Gastroesophageal sphincter (tissue), 4 donors: ENCODE measurements at places on chromosomes 7 and 10.
A peak's percentile ranks its signal among the peaks of the same experiment; 100 is the strongest.

GRCh38 chr7:7181519-7182155, 707 bp upstream of the C1GALT1 start:
- peak; percentile 22 for ATAC-seq

DNA sequence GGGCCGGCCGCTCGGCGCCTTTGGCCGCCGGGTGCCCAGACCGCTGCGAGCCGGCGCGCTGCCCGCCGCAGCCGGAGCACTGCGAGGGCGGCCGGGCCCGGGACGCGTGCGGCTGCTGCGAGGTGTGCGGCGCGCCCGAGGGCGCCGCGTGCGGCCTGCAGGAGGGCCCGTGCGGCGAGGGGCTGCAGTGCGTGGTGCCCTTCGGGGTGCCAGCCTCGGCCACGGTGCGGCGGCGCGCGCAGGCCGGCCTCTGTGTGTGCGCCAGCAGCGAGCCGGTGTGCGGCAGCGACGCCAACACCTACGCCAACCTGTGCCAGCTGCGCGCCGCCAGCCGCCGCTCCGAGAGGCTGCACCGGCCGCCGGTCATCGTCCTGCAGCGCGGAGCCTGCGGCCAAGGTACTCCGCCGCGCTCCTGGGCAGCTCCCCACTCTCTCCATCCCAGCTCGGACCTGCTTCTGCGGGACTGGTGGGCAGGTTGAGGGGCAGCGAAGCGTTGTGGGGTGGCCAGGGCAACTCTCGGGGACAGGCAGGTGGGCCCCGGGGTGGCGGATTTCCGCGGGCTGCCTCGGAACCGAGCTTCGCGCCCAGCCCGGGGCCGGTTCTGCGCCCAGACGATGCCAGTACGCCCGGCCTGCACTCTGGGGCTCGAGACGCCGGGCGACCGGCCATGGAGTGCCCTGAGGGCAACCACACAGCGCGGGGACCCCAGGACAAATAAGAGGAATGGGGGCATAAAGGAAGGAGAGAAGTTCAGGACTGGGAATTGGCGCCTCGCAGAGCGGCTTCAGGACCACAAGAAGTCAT, 578 bp downstream of the HTRA1 start:
- ATAC-seq: peak; percentile 53

DNA sequence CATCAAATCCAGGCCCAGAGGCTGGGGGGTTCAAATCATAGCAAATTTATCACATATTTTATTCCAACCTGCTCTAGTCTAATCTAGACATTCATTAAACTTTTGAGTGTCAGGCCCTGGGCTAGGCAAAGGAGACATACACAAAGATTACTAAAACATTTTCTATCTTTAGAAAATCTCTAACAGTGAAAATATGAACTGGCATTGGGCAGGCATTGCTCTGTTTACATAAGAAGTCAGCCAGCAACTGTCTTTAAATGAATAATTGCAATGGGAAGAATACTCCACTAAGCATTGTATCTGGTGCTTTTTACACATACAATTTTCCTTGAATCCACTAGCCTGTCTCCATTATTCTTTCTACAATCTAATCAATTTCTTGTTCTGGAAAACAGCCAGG, 222.5 kb upstream of the LRRN3 start:
- ATAC-seq: no peak

- ATAC-seq: no peak
Observed at GRCh38 chr10:69710008-69710888, 80.2 kb downstream of the FAM241B start.

GRCh38 chr7:24833549-24833948, 76.3 kb upstream of the GSDME start:
- peak; percentile 48 for ATAC-seq

DNA sequence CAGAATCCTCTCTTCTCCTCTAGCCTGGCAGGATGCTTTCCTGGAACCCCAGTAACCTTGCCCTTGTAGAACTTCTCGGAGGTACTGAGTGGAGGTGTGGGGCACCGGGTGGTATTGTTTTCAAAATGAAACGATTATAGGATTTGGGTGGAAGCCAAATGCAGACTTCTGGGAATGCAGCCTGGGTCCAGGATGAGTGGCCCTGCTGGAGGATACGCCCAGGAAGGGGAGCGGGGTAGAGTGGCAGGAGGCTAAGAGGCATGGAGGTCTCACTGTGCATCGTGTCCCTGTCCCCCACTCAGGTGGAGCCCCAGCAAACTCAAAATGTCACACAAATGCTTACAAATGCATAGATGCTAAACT, 109.1 kb upstream of the PPIF start:
- ATAC-seq: no peak

GRCh38 chr7:151397026-151397425, 12.8 kb downstream of the WDR86 start:
- no peak for ATAC-seq

GRCh38 chr10:108203905-108204527, 1039.5 kb upstream of the SORCS1 start:
- no peak for ATAC-seq

GRCh38 chr7:141975806-141976523, 2.4 kb upstream of the TAS2R38 start:
- no peak for ATAC-seq

DNA sequence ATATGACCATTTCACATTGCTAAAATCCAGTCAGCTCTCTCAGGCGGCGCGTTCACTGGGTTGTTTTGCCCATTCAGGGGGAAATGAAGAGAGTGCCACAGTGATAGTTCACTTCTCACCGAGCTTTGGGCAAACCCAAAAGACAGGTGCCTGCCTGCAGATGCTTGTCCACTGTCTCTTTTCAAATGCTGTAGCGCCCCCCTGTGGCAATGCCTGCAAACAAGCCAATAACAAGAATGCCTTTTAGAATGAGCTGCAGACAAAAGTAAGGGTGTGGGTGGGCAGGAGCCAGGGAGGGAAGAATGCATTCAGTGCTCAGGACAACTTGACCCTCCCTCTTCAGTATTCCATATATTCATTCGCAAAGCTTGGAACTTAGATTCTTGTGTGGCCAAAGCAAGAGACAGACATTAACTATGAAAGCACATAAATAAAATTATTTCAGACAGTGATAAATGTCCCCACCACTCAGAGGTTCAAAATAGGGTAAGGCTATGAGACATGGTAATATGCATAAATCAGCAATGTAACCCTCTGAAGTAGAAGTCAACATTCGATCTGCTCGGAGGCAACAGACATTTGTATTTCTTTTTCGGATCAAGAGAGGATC, 86.9 kb downstream of the JAZF1 start:
- ATAC-seq: no peak

DNA sequence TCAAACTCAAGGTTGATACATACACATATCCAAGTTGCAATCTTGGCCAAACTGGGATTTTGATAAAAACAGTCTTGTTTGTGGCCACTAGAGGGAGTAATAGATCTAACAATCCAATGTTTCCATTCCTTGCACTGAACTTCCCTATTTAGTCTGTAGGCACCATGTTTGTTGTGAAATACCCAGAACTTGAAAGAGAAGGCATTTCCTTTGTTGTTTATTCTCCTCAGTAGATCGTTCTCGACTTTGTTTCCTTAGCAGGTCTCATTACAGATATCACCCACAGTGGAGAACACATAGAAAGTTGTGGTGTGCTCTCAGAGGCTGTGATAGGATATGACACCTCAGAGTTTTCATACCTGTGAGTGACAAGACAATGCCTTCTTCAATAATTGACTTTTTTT, 70.3 kb upstream of the MXI1 start:
- peak; percentile 82 for ATAC-seq

DNA sequence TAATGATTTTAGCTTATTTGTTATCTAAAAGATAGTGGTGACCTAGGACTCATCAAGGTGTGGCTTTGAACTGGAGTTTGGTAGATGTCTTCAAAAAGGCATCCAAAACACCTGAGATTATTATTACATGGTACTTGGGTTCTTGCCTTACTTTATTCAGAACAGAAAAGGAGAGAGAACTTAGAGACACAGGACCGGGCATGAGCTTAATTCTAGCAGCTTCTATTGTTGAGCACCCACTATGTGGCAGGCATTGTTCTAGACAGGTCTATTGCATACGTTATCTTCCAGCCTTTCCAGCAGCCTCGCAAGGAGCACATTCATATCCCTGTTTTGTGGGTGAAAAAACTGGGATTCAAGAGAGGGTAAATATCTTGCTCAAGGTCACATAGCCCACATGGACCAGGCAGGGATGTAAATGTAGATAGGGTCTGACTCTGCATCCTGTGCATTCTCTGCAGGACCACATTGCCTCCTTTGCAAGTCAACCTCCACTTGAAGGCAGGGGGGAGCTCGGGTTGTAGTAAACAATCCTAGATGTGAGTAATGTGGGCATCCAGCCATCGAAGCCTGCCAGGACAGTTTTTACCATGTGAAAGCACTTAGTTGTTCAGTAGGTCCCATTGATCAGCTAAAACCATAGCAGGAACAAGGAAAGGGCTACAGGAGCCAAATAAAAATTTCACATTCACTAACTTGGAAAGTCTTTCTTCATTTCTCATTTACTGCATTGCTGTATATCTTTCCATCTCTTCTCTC, 551.4 kb downstream of the LRMDA start:
- no peak for ATAC-seq

DNA sequence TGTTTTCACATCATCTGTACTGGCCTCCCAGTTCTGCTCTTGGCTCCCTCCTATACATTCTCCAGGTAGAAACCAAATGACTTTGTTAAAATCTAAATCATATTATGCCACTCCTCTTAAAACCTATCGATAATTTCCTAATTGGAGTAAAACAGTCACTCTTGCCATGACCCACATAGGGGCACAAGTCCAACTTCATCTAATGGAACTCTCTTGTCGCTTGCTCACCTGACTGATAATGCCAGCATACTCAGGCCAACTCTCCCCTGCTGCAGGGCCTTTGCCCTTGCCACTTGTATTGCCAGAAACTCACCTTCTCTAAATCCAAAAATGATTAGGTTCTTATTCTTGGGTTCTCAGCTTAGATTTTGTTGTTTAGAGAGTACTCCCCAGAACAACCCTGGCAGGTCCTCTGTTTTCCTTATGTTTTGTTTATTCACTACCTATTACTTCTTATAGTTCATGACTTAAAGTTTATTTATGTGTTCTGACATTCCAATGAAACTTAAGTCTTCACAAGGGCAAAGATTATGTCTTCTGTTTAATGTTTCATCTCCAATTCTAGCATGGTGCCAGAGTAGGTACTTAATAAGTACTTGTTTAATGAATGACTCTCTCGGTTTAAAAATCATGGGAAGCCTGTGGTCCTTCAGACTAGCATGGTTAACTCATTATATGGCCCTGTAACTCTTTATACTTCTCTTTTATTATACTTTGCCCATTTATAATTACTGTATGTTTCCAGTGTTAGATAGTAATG, 345.9 kb upstream of the SMIM30 start:
- ATAC-seq: no peak

- no peak for ATAC-seq
Observed at GRCh38 chr10:126286256-126286780, 102.0 kb downstream of the ADAM12 start.

DNA sequence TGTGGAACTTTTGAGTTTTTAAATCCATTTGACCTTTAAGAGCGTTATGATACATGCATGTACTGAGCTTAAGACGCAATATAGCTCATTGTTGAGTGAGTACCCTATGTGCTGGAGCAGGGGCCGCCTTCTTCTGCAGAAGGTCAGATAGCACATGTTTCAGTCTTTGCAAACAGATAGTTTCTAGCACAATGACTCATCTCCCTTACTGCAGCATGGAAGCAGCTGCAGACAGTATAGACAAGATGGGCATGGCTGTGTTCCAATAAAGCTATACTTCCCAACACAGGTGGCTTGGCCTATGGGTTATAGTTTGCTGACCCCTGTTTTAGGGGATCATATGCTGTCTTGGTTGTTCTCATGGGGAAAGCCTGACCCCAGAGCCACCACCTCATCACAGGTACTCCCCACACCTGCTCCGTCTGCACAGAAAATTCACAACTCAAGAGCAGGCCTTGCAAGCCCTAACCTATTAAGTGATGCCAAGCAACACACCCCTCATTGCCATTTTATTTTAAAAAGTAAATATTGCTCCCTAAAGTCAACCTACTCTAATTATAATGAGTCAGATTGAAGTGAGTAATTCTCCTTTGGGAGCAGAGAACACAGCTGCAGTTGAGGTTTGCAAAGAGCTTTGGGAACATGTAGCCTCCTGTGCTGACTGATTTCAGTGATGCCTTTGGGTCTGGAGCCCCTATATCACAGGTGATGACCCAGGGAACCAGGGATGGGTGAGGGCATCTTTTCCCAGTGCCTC, 330.1 kb downstream of the PAXIP1 start:
- ATAC-seq: no peak

GRCh38 chr10:128741680-128742079, 615.5 kb upstream of the MKI67 start:
- ATAC-seq: no peak

- ATAC-seq: no peak
Observed at GRCh38 chr10:96670786-96671185, 49.5 kb downstream of the PIK3AP1 start.

DNA sequence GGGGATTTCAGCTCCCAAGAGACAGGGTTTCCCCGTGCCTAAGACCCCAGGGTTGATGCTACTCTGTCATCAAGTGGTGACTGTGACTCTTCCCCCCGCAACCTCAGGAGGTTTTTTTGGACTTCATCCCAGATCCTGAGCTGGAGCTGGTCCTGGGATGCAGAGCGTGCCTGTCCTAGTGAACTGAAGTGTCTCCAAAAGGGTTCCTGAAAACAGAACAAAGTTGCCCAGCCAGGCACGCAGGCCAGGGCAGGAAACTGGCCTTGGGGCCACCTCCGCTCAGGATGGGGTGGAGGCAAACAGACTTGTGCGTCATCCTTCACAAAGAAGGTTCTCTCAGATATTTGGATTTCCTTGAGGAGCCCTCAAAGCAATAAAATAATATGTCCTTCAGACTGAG, 118.9 kb downstream of the ITIH5 start:
- ATAC-seq: no peak

DNA sequence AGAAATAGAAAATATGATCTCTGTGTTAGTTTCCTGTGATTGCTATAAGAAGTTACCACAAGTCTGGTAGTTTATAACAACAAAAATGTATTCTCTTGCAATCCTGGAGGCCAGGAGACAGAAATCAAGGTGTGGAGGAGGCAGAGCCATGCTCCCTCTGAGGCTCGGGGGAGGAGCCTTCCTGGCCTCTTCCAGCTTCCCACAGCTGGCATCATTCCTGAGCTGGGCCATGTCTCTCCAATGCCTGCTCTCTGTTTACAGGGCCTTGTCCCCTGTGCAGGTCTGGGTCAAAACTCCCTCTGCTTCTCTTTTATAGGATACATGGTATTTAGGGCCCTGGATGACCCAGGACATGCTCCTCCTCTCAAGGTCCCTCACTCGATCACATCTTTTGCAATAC, 81.3 kb upstream of the RET start:
- ATAC-seq: no peak

GRCh38 chr10:88457660-88458059, 125.5 kb downstream of the RNLS start:
- no peak for ATAC-seq

GRCh38 chr10:75492173-75492925, 60.9 kb downstream of the LRMDA start:
- ATAC-seq: no peak

DNA sequence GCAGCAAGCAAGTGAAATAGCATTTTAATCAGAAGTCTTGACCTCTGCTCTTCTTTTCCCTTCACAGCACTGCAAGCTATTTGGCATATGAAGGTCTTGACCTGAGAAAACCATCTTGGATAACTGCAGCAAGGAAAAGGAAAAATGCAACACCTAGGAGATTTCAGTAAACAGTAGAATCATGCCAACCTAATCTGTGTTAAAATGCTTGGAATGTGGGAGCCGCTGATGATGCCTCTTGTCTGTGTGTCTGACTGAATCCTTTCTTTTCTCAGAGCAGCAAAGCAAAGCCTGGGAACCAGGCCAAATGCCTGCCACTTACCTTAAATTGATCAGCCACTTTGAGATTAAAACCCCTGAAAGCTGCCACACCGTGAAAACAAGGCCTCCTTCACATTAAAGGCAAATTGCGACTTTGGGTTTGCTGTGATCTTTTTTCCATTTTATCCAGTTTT, 80.4 kb upstream of the CDK6 start:
- no peak for ATAC-seq

GRCh38 chr7:80537091-80537490, 25.2 kb upstream of the GNAT3 start:
- ATAC-seq: no peak
